Kasumi-1 (cell line): ENCODE measurements at places on chromosomes 4 and X.
A peak's percentile ranks its signal among the peaks of the same experiment; 100 is the strongest.

DNA sequence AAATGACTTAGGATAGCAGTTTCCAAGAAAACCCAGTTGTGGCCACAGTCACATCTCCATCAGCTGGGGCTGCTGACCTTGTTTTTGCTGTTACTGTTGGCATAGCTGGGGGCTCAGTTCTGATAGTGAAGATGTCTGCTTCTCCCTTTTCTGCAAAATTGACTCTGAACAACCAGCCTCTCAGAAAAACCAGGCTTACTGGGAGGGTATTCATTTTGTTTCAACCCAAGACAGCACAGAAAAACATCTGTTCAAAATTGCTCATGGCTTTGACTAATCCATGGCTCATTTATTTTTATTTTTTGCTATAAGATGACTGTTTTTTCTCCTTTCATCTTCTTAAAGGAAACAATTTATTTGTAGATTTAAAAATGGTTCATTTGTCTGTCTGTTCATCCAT, 53.1 kb downstream of the RASL11B start:
- no peak for DNase-seq

DNA sequence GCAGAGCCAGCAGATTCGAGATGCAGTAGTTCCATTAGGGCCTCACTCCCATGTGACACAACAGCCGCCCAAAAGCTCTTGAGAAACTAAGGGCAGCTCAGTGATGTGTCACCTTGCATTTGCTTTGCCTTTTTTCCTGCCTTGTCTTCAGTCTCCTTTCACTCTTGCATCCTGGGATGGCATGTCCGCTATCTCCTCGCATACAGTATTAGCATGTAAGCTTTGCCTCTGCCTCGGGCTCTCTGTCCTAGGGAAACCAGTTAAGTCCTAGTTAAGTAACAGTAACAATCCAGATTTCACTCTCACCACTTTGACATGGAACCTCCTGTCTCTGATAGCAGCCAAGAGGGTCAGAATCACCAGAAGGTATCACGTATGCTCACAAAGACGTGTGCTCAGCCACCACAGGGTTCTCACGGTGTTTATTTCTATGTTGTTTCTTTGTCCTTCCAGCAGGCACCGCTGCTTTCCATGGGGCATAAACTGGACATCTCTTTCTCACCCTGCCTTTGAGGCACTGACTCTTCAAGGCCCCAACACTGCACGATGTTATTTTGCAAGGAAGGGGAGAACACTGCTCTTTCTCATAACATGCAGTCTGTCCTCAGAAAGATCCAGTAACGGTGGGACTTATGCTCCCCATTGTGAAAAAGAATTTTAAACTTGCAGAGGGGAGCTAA, 26.7 kb upstream of the SORBS2 start:
- no peak for DNase-seq

DNA sequence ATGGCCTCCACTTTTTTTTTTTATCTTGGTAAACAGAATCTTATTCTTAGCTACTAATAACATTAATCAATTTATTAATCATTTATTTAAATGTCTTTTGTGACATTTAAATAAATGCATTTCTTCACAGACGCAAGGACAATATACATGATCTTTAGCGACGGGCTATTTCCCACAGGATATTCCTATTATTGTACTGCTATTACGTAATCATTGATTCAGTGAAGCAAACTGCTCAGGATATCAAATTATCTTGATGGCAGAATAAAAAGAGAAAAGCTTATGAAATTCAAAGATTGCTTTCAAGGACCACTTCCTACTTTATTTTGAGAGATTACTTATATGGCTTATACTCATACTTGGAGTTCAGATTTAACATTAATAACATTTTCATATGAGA, 114.1 kb downstream of the FAM9B start:
- DNase-seq = no peak

DNA sequence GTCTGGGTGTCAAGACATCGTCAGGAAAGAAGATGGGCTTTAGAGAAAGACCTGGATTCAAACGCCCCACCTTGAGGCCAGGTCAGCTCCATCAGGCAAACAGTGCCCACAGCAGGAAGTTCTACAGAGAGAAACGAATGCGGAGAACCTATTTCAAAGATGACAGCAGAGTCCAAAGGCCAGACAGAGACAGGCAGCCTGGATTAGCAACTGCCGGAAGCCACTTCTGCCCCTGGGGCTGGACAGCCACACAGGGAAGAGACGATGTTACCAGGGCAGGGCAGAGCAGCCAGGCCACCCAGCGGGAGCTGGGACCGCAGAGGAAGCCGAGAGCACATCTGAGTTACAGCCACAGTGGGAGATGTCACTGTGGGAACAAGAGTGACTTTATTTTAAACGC, 1.2 kb downstream of the C4orf50 start:
- no peak for DNase-seq

DNA sequence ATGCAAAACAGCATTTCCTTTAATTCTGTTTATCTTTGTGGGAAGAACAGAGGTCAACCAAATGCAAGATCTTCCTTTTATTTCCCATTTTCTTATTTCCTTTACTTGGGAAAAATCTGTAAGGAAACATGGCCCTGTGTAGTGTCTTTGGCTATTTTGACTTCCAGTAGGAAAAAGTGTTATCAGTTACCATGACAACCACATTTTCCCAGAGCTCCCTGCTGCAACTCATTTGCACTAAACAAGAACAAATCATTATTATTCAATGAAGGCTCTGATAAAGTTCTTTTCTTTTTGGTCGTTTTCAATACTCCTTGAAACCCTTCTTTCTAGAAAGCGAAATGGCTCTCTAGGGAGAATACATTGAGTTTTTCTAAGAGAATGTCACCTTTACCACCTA, 117.2 kb upstream of the DDX53 start:
- DNase-seq = no peak

GRCh38 chr4:13645075-13645474, 17.6 kb upstream of the BOD1L1 start:
- no peak for DNase-seq

GRCh38 chrX:74251006-74251930, 52.7 kb upstream of the ZCCHC13 start:
- peak; percentile 45 for DNase-seq

- DNase-seq = no peak
Observed at GRCh38 chrX:420496-421223, 34.0 kb upstream of the PPP2R3B start.

DNA sequence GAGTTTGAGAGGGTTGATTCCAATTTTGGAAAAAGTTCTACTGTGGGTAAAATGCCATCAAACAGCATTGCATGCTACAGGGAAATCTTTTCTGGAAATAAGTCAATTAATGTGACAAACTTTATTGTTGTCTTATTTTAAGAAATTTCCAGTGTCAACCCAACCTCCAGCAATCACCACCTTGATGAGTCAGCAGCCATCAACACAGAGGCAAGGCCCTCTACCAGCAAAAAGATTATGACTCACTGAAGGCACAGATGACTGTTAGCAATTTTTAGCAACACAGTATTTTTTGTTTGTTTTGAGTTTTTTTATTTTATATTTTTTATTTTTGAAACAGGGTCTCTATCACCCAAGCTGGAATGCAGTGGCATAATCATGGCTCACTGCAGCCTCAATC, 165.4 kb upstream of the C1QTNF7 start:
- DNase-seq = no peak

DNA sequence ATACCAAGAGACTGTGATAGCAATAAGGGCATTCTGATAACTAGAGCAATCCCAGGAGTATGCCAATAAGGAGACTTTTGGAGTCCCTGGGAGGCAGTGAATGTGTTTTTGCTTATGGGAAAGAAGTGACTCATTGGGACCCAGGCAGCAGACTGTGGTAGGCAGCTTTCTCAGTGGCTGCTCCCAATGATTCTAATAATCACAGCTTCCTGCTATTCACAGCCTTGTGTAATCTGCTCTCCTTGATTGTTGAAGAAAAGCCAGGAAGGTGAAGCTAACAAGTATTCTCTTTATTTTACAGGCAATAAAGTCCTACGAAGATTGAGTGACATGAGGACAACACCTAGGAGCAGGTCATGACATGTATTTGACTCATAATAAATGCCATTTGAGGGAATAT, 70.3 kb upstream of the DDX60 start:
- DNase-seq = no peak

GRCh38 chrX:113305496-113305895, 464.9 kb upstream of the AMOT start:
- DNase-seq = no peak

DNA sequence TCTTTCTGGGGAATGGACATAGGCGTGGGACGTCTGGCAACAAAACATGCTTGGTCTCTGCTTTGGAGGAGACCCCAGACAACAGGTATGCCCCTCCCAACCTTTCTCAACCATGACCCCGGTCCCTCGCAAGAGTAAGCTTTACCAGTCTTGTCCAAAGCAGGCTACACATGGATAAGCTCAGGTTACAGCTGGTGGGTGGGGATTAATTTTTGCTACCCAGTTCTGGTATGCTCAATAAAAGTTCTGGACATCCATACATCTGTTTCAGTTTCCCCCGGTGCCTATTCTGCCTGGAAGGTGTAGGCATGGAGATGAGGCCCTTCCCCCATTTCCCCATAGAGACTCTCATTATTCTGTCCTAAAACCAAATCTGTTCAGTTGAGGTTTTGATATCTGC, 54.5 kb upstream of the NOCT start:
- no peak for DNase-seq

DNA sequence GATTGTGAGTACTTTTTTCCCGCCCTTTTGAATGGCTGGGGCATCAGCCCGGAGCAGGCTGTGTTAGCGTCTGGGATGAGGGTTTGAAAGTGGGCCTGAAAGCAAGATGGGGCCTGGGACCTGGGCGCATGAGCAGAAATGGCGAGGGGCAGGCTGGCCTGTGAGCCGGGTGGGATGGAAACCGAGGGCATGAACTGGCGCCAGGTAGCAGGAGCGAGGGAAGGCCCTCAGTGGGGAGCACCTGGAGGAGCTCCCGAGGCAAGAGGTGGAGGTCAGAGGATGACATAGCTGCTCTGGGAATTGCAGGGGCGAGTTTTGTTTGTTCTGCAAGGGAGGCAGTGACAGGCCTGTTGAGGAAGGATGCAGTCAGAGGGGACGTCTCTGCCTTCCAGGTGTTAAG, 68.6 kb downstream of the RGS12 start:
- DNase-seq = no peak

- DNase-seq = peak; percentile 67
Observed at GRCh38 chrX:19839770-19840254, 47.6 kb downstream of the SH3KBP1 start.

DNA sequence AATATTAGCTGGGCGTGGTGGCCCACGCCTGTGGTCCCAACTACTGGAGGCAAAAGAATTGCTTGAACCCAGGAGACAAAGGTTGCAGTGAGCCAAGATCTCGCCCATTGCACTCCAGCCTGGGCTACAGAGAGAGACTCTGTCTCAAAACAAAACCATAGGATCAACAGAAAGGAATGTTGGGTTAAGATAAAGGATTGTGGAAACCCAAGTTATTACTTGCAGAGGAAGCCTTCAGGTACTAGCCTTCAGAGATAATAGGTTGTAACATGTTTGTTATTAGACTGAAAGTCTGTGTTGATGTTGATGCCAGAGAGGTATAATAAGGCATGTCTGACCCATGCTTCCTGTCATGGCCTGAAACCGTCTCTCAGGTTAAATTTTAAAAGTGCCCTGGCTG, 16.9 kb downstream of the SSX5 start:
- no peak for DNase-seq

GRCh38 chr4:147944670-147945260, 212.9 kb downstream of the ARHGAP10 start:
- DNase-seq = no peak

DNA sequence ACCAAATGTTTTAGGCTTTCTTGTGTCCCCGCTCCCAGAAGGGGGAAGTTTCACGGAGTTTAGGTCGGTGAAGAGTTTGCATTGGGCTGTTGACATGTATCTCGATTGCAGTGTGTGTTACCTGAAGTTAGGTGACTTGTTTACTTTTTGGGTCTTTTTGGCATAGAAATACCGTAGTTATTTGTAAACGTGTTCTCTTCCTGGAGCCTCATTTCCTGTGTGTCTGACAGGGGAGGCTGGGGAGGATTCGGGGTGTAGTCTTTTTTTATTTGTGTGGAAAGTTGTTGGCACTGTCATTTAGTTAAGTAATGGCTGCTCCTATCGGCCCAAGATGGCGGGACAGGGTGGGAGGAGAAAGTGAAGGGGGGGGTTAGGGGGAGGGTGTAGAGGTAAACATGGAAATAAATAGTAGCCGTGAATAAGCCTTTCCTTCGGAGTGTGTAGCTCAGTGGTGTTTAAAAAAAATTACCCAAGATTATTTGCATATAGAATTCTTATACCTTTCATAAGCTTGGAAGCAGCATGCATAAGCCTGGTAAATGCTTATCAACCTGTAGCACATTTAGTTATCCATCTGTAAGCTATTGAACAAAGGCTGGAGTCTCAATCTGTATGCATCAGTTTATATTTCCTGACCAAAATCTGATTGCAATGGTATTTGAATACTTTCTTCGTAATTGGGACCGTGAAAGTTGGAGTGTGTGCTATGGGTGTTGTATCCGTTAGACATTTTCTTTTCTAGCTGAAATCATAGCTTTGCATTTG, 1.6 kb downstream of the KDM6A start:
- DNase-seq = peak; percentile 8

- DNase-seq = no peak
Observed at GRCh38 chr4:102281171-102281839, 64.0 kb downstream of the SLC39A8 start.

DNA sequence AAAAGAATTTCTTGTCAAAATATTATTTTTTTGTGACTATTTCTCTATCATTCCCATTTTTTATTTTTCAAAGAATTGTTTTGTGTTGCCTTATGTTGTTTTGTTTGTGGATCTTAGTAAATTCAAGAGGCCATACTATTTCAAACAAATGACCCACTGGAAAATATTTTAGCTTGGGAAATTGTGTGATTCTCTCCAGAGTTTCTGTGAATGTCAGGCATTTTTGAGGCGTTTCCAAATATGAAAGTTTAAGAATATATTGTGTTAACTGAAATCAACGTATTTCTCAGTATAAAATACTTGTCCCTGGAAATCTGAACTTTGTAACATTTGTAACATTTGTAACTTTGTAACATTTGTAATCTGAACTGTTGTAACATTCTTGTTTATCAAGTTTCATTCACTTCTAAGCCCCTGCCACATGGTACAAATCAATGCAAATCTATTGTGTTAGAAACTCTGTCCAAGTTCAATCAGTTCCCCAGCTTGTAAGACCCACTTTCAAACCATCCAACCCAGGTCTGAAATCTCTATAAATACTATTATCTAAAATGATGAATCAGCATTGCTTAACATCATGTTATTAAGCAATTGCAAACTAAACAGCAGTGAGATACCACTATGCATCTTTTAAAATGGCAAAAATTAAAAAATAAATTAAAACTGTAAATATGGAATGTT, 465.4 kb upstream of the GRID2 start:
- no peak for DNase-seq

- DNase-seq = no peak
Observed at GRCh38 chrX:105775679-105776078, 46.7 kb upstream of the NRK start.

GRCh38 chr4:36467670-36468069, 186.3 kb downstream of the DTHD1 start:
- no peak for DNase-seq

- DNase-seq = no peak
Observed at GRCh38 chr4:186826846-186827533, 103.3 kb upstream of the FAT1 start.

GRCh38 chr4:7335344-7336066, 99.2 kb downstream of the PSAPL1 start:
- DNase-seq = peak; percentile 12
